Thoracic aorta (tissue), 2 donors: ENCODE measurements at places on chromosomes 5 and 9.

DNA sequence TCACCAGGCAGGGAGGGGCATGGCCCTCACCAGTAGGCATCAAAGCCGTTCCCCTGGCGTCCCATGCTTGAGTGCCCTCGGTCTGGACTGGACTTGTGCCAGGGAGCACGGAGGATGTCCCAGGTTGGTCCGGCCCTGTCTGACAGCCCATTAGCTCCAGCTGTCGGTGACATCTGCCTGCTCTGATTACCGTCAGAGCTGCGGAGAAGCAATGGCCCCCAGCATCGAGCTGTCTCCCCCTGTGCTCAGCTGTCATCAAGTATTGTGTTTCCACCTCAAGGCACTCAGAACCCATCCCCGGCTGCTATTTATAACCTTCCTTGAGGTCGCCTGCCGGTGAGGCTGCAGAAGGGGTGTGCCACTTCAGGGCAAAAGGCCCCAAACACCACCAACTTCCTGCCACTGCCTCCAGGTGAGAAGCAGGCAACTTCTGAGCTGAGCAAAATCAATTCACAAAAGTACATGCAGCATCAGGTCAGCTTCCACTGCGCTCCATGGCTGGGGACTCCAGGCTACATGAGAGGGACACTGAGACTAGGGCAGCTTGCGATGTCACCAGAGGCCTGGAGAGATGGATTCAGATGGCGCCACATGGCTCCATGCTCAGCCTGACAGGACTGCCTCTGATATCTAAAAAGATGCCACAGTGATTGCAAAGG, 142.7 kb downstream of the C5orf15 start:
- DNase-seq: no peak

- DNase-seq: no peak
Measured at GRCh38 chr5:133690746-133691145, 78.4 kb upstream of the FSTL4 start.

GRCh38 chr5:160118349-160119141, 705 bp downstream of the PWWP2A start:
- DNase-seq: peak; percentile 5

DNA sequence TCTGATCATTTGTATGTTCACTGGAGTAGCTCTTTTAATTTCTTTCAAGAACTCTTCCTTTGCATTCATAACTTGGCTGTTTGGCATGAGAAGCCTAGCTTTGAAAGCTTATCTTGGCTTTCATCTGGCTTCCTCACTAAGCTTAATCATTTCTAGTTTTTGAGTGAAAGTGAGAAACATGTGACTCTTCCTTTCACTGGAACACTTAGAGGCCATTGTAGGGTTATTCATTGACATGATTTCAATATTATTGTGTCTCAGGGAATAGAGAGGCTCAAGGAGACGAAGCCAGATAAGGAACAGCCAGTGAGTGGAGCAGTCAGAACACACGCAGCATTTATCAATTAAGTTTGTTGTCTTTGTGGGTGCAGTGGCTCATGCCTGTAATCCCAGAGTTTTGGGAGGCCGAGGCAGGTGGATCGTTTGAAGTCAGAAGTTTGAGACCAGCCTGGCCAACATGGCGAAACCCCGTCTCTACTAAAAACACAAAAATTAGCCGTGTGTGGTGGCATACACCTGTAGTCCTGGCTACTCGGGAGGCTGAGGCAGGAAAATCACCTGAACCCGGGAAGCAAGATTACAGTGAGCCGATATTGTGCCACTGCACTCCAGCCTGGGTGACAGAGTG, 98.3 kb downstream of the UGCG start:
- DNase-seq: no peak

DNA sequence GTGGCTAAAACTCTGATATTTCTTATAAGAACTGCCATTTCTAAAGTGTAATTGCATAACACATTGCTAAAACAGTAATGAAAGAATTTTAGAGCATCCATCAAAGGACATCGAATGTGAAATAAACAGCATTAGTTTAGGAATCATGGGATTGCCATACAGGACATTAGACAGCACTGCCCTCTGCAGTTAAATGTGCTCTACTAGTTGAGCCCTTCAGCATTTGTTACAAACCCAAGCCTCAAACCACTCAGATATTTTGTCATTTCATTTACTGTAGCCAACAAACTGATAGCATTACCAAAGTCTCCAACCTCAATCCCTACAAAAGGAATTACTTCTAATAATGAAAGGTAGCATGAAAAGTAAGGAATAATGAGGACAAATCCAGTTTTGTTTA, 116.8 kb upstream of the COX7C start:
- DNase-seq: no peak

DNA sequence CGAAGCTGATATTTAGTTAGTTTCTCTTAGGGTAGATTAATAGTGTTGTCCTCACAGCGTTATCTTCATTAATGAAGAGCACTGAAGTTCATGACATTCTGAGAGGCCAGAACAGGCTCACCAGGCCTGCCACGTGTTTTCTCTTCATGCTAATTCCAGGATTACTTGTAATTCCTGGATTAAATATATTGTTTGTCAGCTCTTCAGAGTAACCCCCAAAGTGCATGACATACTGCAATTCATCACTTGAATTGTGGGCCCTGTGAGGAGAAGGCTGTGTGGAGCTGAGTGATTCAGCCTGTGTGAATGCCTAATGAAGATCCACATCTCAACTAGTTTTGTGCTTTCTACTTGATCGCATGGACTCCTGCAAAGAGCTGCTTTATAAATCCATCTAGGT, 401.0 kb upstream of the ADAMTSL1 start:
- DNase-seq: no peak

- DNase-seq: no peak
Measured at GRCh38 chr5:157828105-157828943, 30.6 kb downstream of the CLINT1 start.

GRCh38 chr9:78568774-78569173, 271.8 kb downstream of the PSAT1 start:
- no peak for DNase-seq

DNA sequence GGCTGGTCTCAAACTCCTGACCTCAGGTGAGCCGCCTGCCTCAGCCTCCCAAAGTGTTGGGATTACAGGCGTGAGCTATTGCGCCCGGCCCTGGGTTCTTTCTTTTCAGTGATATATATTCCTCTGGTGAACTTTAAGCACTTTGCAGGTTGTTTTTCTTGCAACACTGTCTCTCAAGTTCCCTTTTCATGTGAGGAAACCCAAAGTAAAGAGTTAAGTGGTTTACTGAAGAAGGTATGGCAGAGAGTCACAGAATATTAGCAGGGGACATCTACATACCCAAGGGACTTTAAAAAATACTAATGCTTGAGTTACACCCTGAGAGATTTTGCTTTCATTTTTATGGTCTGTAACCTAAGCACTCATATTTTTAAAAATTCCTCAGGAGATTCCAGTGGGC, 6.7 kb upstream of the GAPT start:
- DNase-seq: no peak
